ENCODE measurements at places on chromosomes 6 and 20. TPM values are rescaled to one million over a fixed set of nuclear protein-coding genes. Genes with fewer than 3 reads are reported as not detected.

DNA sequence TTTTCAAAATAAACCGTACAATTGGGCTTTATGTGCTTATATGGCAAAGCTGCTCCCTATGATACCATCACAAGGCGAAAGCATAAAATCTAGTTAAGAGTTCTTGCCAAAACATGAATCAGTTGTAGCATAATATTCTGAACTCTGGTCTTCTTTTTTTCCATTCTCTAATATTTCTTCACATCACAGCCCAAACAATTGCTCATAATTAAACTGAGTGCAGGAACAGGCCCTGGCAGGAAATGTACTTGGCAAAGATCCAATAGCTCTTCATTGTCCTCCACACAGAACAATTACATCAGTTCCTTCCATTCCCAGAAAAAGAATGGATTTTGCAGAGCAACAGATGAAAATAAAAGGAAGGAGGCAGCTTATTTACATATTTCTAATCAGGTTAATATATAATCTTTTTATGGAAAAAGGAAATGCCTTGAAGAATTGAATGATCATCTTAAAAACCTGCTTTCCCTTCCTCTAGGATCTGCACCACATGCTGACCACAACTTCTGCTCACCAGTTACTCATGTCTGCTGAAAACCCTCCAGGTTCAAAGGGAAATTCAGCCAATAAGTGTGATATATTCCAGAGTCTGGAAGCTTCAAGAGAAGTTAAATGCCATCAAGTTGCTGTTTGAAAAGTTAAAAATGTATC lies 123.3 kb upstream of the COL21A1 start:
- peaks cover 2% of the 10 kb centered on the region for H3K4me1 ChIP-seq
- no peaks in the 10 kb centered on the region for H3K36me3 ChIP-seq
- H3K27me3 ChIP-seq: no peaks in the 10 kb centered on the region
- no peak overlapping the region for H3K4me3 ChIP-seq

GRCh38 chr6:158021376-158021775 lies 39.7 kb downstream of the SYNJ2 start:
- H3K36me3 ChIP-seq: peaks cover 18% of the 10 kb centered on the region
- no peak overlapping the region for H3K27ac ChIP-seq
- no peak for DNase-seq
- no peak overlapping the region for H3K4me3 ChIP-seq
- H3K27me3 ChIP-seq: no peaks in the 10 kb centered on the region

DNA sequence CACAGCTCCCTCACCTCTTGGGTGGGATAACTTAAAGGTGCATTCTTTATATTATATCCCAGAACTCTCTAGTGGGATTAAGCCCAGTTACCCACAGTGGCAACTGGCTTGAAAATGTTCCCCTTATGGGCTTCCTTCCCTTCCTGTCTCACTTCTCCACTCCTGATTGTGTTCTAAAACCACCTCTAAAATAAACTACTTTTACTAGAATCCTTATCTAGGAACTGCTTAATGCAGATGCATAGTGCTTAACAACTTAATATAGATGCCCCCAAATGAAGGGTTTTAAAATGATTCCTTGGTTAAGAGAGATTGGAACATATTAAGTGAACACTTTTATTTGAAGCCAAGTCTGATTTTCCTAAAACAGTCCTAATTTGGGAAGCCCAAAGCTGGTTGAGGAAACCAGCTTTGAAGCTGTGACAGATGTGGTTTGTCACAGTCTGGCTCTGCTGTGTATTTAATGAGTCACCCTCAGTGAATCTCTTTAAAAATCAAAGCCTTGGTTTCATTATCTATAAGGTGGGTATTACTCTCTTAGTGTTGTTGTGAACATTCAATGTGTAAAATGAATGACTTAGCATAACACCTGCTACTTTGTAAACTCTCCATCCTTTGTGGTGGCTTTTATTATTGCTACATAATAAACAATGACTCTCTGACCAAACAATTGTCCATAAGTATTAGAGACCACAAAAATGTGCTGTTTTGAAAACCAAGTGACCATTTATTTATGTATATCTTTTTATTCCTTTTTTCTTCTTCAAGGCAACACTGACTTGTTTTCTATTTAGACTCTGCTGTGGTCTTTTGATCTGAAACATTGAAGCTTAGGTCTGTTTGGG lies 24.4 kb downstream of the PLCB1 start:
- no peak overlapping the region for H3K4me3 ChIP-seq
- H3K27me3 ChIP-seq: peaks cover 3% of the 10 kb centered on the region
- no peak for DNase-seq

DNA sequence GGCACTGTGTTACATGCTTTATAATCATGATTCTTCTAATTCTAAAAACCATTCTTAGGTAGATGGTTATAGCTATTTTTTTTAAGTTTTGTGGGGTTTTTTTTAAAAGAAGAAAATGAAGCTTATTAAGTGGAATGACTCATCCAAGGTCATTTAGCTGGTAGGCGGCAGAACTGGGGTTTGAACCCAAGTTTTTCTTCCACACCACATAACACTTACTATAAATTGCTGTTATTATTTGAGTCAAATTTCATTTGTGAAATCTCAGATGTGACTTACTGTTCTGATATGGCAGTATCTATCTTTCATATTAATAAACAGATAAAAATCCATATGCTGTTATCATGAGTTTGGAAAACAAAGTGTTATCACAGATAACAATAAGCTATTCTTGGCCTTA lies 10.4 kb upstream of the COL10A1 start:
- H3K4me1 ChIP-seq: peaks cover 12% of the 10 kb centered on the region
- no peak overlapping the region for H3K27ac ChIP-seq
- H3K4me3 ChIP-seq: no peak overlapping the region
- no peak for DNase-seq
- H3K27me3 ChIP-seq: no peaks in the 10 kb centered on the region

GRCh38 chr6:121428872-121429756 lies 6.3 kb upstream of the GJA1 start:
- H3K4me3 ChIP-seq: no peak overlapping the region
- DNase-seq: no peak
- no peaks in the 10 kb centered on the region for H3K27me3 ChIP-seq
- no peak overlapping the region for H3K27ac ChIP-seq
- H3K36me3 ChIP-seq: no peaks in the 10 kb centered on the region

The DDO gene
- not detected for total RNA-seq

DNA sequence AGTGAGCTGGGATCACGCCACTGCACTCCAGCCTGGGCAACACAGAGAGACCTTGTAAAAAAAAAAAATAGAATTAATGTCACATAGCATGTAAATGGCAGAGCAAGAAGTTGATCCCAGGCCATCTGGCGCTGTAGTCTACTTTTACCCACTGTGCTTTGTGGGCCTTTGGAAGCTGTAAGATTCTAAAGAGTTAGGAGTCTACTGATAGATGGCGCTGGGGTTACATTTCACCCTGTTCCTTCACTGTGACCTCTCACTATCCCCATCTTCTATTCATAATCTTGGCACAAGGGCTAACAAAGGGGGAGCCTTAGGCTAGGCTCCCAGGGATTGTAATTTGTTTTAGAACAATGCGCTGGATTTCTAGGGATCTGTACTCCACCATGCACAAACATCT lies 24.4 kb downstream of the SIRPD start:
- no peak for DNase-seq
- H3K36me3 ChIP-seq: peaks cover 2% of the 10 kb centered on the region
- no peak overlapping the region for H3K27ac ChIP-seq
- peaks cover 5% of the 10 kb centered on the region for H3K4me1 ChIP-seq
- H3K4me3 ChIP-seq: no peak overlapping the region
- peaks cover 5% of the 10 kb centered on the region for H3K27me3 ChIP-seq

DNA sequence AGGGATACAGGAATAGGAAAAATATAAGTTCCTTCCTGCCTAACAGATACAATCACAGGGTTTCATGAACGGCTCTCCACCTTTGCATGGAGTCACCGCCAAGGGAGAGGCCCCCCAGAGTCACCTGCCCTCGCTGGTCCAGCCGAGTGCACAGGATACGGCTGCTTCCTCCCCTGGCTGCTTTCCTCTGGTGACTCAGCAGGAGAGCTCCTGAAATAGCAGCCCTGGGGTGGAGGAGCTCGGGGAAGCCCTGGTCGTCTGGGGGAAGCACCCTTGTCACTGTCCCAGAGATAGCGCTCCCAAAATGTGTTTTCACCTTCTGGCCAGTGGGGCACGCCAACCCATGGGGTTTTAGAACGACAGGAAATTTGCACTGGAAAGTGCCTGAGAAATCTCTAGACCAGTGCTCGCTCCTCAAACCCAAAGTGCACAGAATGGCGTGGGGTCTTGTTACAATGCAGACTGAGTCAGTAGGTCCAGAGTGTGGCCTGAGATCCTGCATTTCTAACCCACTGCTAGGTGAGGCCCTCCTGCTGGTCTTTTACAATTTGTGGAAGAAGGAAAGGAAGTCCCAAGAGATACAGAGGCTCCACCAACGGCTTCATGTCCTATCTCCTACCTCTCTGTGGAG lies 35.9 kb upstream of the FAM50B start:
- peaks cover 2% of the 10 kb centered on the region for H3K4me1 ChIP-seq
- no peak for DNase-seq
- no peaks in the 10 kb centered on the region for H3K27me3 ChIP-seq
- no peaks in the 10 kb centered on the region for H3K36me3 ChIP-seq
- H3K27ac ChIP-seq: no peak overlapping the region

DNA sequence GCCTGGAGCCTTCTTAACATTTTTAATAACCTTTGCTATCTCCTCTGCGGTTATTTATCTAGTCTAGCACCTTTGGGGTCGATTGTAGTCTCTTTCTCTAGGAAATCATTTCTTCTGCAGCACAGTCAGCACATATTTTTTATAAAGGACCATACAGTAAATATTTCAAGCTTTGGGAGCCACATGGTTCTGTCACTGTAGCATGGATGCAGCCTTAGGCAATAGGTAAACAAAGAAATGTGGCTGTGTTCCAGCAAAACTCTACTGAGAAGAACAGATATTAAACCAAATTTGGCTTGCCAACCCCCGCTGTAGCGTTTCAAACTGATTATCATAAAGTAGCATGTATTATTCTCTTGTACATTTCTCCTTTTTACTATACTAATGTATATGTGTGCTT lies 95.7 kb downstream of the SLC23A2 start:
- no peaks in the 10 kb centered on the region for H3K4me1 ChIP-seq
- no peaks in the 10 kb centered on the region for H3K27me3 ChIP-seq
- no peak for DNase-seq
- H3K36me3 ChIP-seq: peaks cover 40% of the 10 kb centered on the region
